ENCODE measurements at places on chromosomes 2 and 18. TPM values are rescaled to one million over a fixed set of nuclear protein-coding genes. Genes with fewer than 3 reads are reported as not detected.

- DNase-seq: no peak
Measured at GRCh38 chr2:1754046-1754445, 9.7 kb upstream of the PXDN start.

ANKRD29 gene
- 73.8 TPM for polyA plus RNA-seq

CRYGA gene
- polyA plus RNA-seq: not detected

DNA sequence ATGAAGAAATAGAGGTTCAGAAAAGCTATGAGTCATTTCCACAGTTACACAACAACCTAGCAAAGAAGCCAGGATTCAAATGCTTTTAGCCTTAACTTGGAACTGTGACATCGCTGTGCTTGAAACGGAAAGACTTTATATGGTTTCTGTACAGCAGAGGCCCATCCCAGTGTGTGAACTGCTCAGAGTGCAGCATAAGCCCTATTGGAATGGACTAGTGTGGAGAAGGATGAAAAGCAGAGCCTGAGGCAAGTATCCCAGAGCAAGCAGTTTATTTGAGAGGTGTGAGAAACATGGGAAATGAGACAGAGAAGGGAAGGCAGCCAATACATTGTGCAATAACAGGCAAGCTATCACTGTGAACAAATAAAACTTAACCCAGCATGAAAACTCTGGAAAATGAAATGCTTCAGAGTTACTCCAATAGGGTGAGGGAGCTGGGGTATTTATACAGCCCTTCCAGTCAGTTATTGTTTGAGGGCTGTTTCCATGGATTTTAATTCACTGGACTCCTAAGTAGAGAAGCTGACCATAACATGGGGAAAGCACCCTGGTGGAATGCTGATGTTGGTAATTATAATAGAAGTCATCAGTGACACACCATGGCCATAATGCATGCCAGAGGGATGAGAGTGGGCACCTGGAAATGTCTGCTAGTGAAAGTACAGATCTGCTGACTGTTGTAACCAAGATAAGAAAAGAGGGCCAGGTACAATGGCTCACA lies 254.0 kb upstream of the POU3F3 start:
- DNase-seq: no peak

DNA sequence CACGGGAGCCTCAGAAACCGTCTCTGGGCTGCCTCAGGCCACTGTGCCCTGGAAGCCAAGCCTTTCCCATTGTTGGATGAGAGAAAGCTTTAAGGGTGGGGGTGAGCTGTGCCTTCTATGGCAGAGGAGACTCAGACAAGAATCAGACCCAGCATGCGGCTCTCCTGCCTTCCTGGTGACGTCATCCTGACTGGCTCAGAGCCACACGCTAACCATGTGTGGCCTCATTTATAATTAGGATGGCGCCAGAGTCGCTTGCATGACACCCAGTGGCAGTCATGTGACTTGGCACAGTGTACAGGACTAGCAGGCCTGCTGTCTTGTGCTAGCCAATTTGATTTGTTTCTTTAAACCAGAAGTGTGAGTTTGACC lies 99.1 kb downstream of the SH3BP4 start:
- peak; percentile 93 for DNase-seq

LGALSL gene
- 80.1 TPM for polyA plus RNA-seq

NETO1 gene
- polyA plus RNA-seq: 0.05 TPM

- no peak for DNase-seq
Measured at GRCh38 chr2:171688129-171688465, 828 bp downstream of the DYNC1I2 start.

TNP1 gene
- polyA plus RNA-seq: not detected

RPRM gene
- polyA plus RNA-seq: 2.0 TPM

DNA sequence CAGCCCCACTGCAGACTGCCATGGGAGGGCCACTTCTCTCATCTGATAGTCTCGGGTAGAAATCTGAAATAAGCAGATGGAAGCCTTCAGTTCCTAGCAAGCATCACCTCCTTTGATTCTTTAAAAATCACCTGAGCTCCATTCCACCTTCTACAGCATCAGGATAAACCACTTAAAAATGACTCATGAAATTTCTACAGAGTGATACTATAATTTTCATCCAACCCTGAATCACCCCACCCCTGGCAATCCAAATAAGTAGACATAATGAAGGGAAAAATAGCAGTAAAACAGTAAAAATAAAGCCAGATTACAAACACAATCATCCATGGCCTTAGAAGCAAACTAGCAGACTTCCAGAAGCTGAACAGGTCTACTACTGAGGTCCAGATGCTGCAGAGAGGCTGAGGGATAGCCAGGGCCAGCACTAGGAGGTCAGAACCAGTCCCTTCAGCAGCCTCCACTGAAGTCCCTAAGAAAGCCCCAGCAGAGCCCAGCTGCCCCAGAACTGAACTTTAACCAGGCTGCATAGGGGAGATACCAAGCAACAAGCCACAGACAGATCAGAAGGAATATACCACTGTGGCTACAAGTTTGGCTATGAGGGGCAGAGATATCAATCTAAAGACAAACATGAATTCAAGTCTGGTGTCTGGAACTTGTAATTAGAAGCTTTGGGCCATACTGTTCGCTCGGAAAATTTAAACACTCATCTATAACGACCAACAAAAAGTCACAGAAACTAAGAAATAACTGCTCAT lies 54.7 kb upstream of the RNU4ATAC start:
- DNase-seq: no peak

GRCh38 chr2:79935771-79936657 lies 368.5 kb downstream of the LRRTM1 start:
- peak; percentile 57 for DNase-seq

- DNase-seq: no peak
Measured at GRCh38 chr2:223169830-223170605, 118.0 kb downstream of the KCNE4 start.

DNA sequence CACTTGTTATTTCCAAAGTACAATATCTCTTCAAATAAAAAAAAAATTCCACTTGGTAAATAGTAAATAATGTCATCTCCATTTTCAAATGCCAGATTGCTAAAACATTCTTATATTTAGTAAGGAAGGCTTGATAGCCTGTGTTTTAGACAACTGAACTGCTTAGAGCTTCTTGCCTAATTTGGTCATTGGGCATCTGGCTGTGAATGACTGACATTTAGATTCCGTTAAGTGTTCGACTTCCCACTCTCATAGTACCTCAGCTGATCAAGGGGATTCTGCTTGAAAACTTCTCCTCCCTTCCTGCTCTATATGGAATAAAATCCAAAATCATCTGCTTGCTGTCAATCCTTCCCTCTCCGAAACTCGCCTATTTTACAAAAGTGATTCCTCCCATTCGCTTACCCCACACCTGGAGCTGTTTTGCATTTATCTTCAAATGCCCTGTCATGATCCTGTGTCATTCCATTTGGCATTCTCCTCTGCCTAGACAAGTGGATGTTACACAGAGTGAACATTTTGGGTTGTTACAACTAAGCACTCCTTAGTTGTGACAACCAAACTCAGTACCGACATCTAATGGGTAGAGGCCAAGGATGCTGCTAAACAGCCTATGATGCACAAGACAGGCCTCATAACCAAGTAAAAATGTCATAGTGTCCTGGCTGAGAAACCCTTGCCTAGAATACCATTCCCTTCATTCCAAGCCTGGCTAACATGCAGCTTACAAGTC lies 181.0 kb downstream of the CDH2 start:
- no peak for DNase-seq

CABLES1 gene
- polyA plus RNA-seq: 44.9 TPM

IL1A gene
- polyA plus RNA-seq: not detected

DNA sequence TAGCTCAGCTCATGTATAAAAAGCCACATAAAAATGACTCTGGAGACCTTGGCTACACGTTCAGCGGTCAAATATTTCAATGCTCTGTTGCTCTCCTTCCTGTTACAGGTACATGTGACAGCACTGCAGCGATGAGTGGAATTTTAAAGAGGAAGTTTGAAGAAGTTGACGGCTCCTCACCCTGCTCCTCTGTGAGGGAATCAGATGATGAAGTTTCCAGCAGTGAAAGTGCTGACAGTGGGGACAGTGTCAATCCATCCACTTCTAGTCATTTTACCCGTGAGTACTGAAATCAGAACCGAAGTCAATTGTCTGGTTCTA lies 125.4 kb downstream of the CSRNP3 start:
- DNase-seq: no peak

GRCh38 chr18:41145516-41145915 lies 809.5 kb upstream of the PIK3C3 start:
- no peak for DNase-seq

GRCh38 chr2:181805228-181806038 lies 86.1 kb upstream of the ITPRID2 start:
- DNase-seq: no peak

GALNT14 gene
- 5.6 TPM for polyA plus RNA-seq

DNA sequence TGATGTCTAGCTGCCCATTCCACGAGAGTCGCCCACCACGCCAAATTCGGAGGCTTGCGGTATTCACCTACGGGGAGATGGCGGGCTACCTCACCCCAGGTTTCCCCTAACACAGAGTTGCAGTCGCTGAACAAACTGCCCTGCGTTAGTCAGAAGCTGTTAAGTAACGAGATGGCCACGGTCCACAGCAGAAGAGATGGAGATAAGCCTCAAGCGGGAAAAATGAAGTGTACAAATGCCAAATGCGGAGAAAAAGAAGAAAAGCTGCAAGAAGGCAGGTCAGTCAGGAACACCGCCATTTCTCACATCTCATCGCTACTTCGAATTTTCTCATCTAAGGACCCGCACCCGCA lies 425 bp downstream of the ASB3 start:
- DNase-seq: no peak

SNED1 gene
- polyA plus RNA-seq: 54.9 TPM

GRCh38 chr2:188189356-188189755 lies 102.3 kb upstream of the GULP1 start:
- no peak for DNase-seq

DNA sequence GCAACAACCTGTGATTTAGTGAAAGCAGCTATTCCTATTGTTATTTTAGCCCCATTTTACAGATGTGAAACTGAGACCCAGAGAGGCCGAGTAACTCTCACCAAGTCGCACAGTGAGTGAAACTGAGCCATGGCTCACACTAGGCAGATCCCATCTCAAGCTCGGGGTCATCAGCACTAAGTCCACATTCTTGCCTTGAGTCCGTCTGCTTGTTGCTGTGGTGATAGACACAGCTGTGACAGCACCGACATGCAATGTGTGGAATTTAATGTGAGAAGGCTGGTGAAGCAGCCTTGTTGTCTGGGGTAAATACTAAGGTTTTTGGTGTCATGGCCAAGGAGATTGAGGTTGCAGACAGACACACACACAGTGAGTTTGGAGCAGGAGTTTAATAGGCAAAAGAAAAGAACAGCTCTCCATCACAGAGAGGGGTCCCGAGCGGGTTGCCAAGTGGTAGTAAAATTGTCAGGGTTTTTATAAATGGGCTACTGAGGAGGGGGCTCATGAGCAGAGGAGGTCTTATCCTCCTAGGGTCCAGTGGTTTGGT lies 40.2 kb upstream of the GMCL1 start:
- DNase-seq: no peak

GRCh38 chr2:172489681-172490080 lies 62.3 kb downstream of the ITGA6 start:
- DNase-seq: no peak

- no peak for DNase-seq
Measured at GRCh38 chr2:237861875-237862527, 2.6 kb downstream of the RAMP1 start.

RNU2-63P gene
- not detected for polyA plus RNA-seq

REG3G gene
- not detected for polyA plus RNA-seq

NEU4 gene
- 0.07 TPM for polyA plus RNA-seq

DNA sequence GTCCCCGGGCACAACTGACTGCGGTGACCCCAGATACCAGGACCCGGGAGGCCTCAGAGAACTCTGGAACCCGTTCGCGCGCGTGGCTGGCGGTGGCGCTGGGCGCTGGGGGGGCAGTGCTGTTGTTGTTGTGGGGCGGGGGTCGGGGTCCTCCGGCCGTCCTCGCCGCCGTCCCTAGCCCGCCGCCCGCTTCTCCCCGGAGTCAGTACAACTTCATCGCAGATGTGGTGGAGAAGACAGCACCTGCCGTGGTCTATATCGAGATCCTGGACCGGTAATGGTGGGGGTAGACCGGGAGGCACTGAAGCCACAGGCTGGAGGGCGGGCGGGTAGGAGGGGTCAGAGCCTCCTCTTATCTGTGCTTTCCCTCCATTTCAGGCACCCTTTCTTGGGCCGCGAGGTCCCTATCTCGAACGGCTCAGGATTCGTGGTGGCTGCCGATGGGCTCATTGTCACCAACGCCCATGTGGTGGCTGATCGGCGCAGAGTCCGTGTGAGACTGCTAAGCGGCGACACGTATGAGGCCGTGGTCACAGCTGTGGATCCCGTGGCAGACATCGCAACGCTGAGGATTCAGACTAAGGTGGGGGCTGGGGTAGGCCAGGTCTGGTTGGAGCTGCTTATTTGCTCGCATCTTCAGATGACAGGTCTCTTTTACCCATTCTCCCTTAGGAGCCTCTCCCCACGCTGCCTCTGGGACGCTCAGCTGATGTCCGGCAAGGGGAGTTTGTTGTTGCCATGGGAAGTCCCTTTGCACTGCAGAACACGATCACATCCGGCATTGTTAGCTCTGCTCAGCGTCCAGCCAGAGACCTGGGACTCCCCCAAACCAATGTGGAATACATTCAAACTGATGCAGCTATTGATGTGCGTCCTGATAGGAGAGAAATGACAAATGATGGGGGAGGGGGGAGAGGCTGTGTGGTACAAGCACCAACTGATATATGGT lies 780 bp downstream of the HTRA2 start:
- DNase-seq: no peak

DNA sequence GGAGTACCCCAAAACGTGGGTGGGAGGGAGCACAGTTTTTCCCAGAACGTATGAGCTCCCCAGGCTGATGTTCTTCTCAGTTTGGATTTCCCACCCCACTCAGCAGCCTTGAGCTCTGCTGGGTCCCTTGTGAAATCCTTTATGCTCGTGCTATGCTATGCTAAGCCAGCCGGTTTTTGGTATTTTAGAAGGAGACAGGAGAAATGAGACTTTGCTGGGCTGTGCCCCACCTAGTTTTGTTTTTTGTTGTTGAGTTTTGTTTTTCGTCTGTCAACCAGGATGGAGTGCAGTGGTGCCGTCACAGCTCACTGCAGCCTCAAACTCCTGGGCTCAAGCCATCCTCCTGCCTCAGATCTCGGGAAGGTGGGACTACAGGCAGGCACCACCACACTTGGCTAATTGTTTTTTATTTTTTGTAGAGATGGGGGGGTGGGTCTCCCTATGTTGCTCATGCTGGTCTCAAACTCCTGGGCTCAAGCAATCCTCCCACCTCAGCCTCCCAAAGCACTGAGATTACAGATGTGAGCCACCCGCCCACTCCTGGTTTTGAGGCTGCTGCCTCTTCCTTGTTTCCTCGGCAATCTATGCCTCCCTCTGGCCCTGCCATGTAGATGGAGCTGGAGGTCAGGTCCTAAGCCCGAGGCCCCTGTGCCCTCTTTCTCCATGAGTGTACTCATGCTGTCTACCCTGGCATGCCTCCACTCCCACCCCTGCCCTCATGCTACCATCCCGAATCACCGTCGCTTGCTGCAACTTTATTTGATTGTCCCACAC lies 17.5 kb upstream of the MGAT4A start:
- DNase-seq: no peak

PDCD1 gene
- 0.28 TPM for polyA plus RNA-seq

DNA sequence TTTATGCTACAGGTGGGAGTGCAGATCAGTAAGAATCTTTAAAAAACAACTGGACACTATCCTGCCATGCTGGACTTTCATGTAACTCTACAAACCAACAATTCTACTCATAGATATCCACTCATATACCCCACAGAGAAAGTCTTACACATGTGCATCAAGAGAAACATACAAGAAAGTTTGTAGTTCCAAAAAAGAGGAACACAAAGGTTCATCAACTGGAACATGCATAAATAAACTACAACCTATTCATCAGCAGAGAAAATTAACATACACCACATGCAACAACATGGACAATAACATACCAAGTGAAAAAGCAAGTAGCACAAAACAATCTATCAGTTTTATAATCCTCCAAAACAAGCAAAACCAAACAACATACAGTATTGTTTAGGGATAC lies 17.0 kb downstream of the TCF4 start:
- DNase-seq: no peak

KIAA2012 gene
- polyA plus RNA-seq: 1.5 TPM

All from right lung (tissue), 10 donors.